Stomach (tissue), 19 donors: ENCODE measurements at places on chromosomes 3 and 15. TPM values are rescaled to one million over a fixed set of nuclear protein-coding genes. Genes with fewer than 3 reads are reported as not detected.

Gene ZNF660
- 0.72 TPM for total RNA-seq

Gene GRK7
- total RNA-seq: not detected

- DNase-seq: no peak
These were observed 244.4 kb upstream of the COL8A1 start for GRCh38 chr3:99393961-99394360.

DNA sequence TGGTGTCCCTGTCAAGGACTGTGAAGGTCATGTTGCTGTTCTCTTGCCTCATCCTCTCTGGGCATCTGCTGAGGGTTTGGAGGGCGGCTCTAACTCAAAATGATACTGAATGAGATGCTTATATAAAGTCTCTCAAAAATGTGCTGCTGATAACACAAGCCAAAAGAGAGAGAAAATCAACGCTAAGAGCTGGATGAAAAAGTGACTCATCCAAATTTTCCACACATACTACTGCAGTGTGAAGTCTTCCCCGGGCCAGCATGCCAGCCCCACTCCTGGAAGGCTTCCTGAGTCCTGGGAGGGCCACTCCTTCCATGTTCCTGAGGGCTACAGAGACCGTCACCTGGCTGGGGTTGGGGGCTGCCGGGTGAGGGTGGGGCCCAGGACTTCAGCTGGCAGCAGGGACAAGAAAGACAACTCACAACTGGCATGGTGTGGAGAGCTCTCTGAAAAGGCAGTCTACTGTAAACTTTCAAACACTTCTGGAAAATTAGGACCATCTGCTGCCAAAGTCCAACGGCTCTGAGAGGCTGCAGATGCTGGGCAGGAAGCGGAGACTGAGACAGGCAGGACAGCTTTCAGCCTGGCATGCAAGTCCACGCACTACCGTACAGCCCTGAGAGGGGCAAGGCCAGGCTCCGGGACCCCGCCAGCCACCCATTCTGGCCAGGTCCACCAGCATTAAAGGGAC is 200.3 kb downstream of the ADAMTS17 start:
- no peak for DNase-seq

Gene TMC3
- total RNA-seq: not detected

DNA sequence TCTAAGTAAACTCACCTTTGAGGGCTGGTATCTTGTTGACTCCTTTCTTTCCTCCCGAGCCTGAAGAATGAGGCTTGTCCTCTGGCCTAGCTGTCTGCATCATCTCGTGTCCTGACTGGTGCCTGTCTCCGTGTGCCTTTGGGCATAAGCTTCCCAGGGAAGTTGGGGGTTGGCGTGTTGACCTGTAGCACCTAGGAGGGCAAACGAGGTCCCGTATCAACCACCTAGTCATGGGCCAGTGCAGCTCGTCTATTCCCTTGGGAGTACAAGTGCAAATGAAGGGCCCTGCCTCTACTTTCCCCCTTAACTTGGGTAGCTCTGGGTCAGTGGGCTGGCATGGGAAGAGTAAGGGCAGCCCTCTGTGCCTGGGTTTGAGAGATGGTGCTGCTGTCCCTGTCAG is 8.7 kb downstream of the TEX264 start:
- no peak for DNase-seq

GRCh38 chr3:172244011-172244410 is 204.2 kb downstream of the GHSR start:
- DNase-seq: no peak

GRCh38 chr3:165070682-165071081 is 7.6 kb downstream of the SI start:
- no peak for DNase-seq

Gene MYL3
- total RNA-seq: not detected

DNA sequence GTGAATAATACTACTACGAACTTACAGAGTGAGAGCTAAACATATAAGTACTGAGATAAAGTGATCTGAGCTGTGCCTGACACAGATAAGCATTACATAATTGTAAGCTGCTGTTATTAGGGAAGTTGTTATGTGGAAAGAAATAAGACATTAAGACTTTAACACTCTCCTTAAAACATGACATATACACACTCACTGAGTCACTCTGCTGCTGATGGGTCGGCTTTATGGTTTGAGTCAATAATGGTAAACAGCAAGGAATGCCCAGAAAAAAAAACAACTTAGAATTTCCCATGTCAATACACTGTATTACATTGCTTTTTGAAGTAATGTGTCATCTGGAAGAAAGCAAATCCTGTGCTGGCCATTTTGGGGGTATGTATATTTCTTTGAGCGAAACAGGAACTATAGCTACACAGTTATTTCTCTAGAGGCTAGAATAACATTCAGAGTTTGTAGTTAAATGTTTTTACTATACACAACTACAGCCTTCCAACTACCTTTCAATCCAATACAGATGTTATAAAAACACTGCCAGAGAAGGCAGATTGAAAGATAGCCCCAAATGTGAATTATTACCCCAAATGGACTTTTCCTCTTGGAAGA is 22.8 kb upstream of the SPRED1 start:
- DNase-seq: no peak

- no peak for DNase-seq
These were observed 1.3 kb downstream of the PSMD2 start for GRCh38 chr3:184300378-184300720.

- no peak for DNase-seq
These were observed 149.0 kb downstream of the NEK10 start for GRCh38 chr3:27220166-27220565.

DNA sequence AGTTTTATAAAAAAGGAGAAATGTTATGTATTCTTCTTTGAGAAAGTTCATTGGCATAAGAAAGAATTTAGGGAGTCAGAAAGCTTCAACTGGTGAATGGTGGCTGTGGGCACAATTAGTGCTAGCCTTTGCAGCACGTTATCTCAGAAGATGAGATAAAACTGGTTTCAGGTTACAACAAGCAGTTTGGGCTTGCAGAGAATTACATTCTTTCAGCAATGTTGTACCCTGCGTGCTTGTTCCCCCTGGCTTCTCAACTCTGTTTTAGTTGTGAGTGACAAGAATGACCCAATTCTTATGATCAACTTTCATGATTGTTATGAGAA is 31.6 kb upstream of the ACP3 start:
- peak; percentile 54 for DNase-seq

GRCh38 chr15:68199340-68199739 is 5.8 kb downstream of the CALML4 start:
- no peak for DNase-seq

Gene DAZL
- not detected for total RNA-seq

Gene HTR3E
- total RNA-seq: not detected

Gene GOLGA6B
- not detected for total RNA-seq

Gene TLR9
- not detected for total RNA-seq

- DNase-seq: no peak
These were observed 285.2 kb upstream of the TLE3 start for GRCh38 chr15:70382762-70383458.

DNA sequence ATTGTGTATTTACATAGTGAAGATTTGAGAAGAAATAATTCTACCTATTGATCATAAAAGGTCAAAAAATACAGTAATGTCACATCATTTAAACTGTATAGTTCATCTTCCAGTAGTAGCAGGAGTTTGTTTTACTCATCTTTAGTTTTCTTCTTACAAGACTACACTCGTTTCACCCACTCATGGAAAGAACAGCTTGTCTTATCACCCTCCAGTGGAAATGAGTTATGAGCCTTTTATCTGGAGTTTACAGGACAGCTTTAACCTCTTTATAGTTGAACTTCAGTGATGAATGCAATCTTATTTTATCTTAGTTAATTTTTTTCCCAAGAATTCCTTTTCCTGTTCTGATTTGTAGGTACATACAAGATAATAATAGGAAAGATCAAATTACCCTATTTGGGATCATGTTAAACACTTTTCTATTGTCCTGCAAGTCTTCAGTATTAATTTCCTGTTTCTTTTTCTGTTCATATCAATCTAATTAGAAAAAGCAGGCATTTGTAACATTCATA is 36.8 kb downstream of the RBMS3 start:
- no peak for DNase-seq

DNA sequence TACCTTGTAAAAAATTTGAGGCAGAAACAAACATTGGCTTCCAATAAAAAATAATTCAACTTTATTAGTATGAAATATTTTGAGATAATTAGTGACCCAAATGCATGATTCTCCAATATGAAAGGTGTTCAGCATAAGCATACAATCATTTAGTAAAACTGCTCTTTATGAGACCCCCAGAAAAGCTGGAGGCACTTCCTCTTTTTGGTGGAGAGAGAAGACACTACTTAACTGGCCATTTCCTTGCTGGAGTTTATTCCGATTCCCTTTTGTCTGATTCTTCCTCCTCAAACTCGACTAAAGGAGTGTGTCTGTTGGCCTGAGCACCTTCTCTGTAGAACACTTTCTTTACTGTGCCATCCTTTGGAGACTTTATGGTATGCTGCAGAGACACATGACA is 34.8 kb upstream of the DCUN1D1 start:
- no peak for DNase-seq

- peak; percentile 81 for DNase-seq
These were observed 68.9 kb downstream of the SMAD3 start for GRCh38 chr15:67134067-67134838.

GRCh38 chr3:111080413-111080812 is 8.8 kb downstream of the NECTIN3 start:
- DNase-seq: no peak

DNA sequence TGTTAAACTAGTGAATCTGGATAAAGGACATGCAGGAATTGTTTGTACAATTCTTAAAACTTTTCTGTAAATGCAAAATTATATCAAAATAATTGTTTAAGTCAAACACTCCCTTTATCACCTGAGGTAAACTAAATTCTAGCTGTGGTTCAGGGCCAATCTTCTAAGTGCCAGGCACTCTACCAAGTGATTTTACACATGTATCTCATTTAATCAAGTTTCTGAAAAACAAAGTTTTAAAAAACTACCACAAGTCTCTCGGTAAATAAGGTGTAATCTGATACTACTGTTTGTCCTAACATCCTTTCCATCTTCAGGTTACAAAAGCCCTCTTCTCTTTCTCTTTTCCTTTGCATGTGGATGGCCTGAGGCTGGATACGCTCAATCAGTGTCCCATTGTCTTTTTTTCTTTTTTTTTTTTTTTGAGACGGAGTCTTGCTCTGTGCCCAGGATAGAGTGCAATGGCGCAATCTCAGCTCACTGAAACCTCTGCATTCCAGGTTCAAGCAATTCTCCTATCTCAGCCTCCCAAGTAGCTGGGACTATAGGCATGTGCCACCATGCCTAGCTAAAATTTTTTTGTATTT is 19.3 kb downstream of the IFT80 start:
- DNase-seq: no peak

DNA sequence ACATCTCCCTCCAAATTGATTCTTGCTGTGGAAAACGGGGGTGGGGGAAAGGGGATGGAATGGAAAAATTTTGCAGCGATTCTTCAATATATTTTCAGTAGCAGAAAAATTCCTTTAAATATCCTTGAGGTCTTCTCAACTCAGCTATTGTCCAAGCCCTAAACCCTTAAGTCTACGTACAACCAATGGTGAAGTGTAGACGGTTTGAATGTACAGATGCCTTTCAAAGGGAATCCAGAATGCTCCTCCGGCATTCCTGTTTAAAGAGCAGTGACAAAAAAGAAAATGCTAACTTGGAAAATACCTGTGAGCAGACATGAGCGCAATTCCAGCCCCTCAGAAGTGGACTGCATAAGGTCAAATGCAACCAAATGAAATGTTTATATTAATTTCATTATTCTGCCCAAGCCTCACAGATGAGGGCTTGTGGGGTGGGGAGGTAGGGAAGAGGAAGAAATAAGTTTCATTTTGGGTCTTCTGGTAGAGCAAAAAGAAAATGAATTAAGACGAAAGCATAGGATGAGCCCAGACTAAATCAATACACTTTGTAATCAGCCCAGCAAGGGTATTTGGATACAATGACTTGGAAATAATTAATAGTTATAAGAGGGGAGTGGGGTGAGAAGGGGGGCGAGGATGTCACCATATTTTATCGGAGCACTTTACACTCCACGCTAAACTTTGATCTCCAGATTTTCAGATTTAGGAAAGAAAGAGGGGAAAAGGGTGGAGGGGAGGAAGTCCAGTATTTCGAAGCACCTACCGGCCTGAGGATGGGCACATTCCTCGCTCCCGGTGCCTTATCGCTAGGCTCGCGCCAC is 2.7 kb downstream of the FOXP1 start:
- DNase-seq: peak; percentile 24

Gene MCF2L2
- 0.14 TPM for total RNA-seq

DNA sequence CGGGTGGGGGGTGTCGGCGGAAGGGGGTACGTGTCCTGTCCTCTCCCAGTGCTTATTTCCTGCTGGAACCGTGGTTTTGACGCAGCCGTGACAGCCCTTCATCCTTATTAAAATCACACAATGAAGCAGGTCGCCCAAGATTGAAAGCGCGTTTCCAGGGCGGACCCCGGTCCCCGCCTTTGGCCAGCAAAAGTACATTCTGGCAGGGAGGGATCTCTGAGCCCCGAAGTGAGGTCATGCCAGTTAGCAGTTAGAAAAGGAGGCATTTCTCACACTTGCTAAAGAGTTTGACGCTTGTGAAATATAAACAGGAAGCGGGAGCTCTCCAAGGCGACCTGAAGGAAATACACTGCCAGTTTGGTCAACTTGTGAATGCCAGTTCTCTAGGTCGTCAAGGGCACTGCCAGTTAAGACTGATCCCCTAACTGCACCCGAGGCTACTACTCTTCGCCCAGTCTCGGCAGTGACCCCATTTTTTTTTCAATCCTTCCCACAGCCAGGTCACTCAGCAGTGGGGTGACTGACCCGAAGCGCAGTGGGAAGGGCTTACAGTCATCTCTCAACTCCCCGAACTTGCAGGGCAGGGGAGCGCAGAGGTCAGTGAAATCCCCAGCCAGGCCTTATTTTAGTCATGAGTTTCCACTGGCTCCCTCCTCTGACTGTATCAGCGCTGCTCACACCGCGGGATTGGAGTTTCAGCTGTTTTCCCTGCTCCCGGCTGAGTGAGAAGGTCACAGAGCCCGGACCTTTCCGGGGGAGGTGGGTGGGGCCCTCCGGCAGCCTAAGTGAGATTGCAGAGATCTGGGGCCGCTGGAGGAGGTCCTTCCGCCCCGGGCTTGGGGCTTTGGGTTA is 2.0 kb upstream of the BHLHE40 start:
- peak; percentile 91 for DNase-seq

Gene SYNPR
- total RNA-seq: not detected

DNA sequence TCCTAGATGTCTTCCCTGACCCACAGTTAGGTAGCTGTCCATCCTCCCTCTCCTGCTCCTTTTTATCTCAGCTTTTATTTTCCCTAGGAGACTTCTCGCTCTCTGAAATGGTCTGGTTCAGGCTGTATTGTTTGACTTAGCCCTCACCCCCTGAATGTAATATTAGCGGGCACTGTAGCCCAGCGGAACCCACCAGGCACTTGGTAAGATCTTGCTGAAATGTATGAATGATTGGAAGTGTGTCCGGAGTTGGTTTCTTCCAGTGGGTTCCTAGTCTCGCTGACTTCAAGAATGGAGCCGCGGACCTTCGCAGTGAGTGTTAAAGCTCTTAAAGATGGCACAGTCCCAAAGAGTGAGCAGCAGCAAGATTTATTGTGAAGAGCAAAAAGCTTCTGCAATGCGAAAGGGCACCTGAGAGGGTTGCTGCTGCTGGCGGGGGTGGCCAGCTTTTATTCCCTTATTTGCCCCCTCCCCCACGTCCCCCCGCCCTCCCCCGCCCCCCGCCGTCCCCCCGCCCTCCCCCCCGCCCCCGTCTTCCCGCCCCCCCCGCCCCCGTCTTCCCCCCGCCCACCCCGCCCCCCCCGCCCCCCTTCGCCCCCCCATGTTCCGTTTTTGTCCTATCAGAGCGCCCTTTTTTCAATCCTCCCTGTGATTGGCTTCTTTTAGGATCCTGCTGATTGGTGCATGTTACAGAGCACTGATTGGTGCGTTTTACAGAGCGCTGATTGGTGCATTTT is 694 bp upstream of the EEFSEC start:
- no peak for DNase-seq

Gene CHST2
- total RNA-seq: 2.3 TPM

- peak; percentile 94 for DNase-seq
These were observed at the start of gene MTFMT for GRCh38 chr15:65028921-65029735. Gene MTFMT (minus strand): TSS chr15:65029639. CDS start chr15:65029613, 26 bp downstream.
